ENCODE measurements at places on chromosomes 12 and 14.

GRCh38 chr14:50070840-50071548 is 45.4 kb downstream of the VCPKMT start:
- DNase-seq = no peak

- no peak for DNase-seq
Measured at GRCh38 chr12:30774599-30774998, 19.8 kb upstream of the CAPRIN2 start.

GRCh38 chr14:94171208-94171607 is 2.9 kb upstream of the PPP4R4 start:
- DNase-seq = no peak

DNA sequence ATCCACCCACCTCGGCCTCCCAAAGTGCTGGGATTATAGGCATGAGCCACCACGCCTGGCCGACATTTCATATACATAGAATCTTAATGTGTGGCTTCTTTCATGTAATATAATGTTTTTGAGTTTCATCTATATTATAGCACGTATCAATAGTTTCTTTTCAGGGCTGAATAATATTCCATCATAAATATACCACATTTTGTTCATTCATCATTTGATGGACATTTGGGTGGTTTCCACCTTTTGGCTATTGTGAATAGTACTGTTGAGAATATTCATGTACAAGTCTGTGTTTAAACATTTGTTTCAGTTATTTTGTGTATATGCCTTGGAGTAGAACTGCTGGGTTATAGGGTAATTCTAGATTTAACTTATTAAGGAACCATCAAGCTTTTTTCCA is 12.0 kb downstream of the ACVR1B start:
- DNase-seq = no peak

- DNase-seq = no peak
Measured at GRCh38 chr14:57329833-57330232, 60.6 kb upstream of the NAA30 start.

GRCh38 chr12:110088936-110089335 is 35.2 kb upstream of the IFT81 start:
- DNase-seq = no peak

DNA sequence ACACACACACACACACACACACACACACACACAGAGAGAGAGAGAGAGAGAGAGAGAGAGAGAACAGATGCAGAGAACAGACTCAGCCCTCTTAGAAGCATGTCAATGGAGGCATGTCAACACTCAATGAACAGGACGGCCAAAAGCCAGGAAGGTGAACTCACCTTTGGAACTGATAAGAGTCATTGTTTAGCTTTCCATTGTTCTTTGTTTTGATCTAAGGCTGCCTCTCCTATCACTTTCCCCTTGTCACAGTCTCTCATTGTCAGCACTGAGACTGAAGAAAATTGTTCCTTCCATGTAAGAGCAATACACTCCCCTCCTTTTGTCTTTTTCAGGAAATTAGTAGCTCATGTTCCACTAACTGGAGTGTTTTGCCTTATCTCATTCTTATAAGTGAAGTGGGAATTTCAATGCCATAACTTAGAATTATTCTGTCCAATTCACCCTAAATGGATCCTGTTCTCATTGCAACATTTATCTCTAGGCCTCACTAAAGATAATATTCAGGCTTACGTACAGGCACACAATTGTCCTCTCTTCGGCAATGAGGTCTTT is 218.0 kb downstream of the DUSP6 start:
- no peak for DNase-seq

GRCh38 chr14:93034671-93034994 is 81.1 kb downstream of the ITPK1 start:
- no peak for DNase-seq
